ENCODE measurements at places on chromosomes 16 and 17.
A peak's percentile ranks its signal among the peaks of the same experiment; 100 is the strongest.

DNA sequence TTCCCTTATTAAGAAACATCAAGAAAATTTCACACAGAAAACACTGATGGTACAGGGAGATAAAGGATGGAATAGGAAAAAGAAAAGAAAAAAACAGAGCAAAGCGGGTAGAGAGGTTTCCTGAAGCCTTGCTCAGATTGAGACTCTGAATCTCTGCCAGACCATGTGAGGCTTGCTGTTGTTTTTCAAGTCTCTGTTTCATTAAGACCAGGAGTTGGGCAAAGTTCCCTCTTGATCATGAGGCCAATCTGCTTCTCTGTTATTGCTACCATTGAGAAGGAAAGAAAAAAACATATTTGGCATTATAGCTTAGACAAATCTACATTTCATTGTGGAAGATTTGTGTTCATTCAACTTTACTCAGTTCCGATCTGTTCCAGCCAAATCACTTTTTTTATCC is 201.6 kb upstream of the SOX9 start:
- DNase-seq, result no peak

DNA sequence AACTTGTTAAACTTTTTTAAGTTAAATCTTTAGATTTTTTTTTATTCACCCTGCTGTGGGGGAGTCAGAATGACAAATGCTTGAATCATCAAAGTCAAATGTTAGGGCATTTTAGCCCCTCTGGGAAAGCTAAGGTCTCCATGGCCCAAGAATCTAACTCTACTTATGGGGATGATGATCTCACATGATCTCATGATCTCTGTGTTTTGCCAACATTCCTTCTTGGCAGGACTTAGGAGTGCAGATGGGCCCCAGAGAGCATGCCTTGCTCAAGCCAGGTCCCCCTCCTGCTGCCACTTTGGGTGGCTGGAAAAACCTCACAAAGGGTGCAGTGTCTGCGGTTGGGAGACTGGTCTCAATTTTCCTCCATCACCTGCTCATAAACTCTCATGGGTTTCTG is 108.6 kb downstream of the PRKCB start:
- no peak for DNase-seq

GRCh38 chr17:38508570-38508950 is 80.3 kb downstream of the ARHGAP23 start:
- no peak for DNase-seq

GRCh38 chr16:88982286-88983084 is 5.5 kb upstream of the CBFA2T3 start:
- no peak for DNase-seq

DNA sequence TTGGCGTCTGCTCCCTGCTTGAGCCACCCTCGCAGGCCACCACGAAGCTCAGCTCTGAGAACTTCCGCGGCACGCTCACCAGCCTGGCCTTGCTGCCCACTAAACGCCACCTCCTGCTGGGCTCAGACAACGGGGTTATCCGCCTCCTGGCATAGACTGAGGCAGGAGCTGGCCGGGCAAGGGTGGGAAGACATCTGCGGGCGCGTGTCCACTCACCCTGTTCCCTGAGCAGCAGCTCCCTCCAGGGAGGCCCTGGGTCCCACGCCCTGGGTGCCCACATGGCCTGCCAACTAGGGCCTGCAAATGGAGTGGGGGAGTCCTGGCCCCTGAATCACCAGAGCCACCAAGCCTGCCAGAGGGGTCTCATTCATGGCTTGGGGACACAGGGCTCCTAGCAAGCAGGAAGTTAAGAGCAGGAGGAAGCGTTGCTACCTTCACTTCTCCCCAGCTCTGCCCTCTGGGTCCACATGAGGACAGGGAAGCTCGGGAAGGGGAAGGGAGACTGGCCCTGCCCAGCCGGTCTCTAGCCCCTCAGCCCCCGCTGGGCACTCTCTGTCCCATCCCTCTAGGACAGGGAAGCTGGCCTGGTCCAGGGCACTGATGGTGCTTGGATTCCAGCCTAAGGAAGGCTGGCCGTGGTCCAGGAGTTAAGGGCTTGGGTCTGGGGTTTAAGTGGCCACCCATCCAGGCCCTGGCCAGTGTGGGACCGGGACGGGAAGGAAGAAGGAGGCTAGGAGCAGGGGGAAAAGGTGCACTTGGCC is 5.0 kb upstream of the SERPINF2 start:
- DNase-seq, result no peak

- DNase-seq, result peak; percentile 64
Observed at GRCh38 chr16:69286941-69287713, 24.0 kb upstream of the VPS4A start.

DNA sequence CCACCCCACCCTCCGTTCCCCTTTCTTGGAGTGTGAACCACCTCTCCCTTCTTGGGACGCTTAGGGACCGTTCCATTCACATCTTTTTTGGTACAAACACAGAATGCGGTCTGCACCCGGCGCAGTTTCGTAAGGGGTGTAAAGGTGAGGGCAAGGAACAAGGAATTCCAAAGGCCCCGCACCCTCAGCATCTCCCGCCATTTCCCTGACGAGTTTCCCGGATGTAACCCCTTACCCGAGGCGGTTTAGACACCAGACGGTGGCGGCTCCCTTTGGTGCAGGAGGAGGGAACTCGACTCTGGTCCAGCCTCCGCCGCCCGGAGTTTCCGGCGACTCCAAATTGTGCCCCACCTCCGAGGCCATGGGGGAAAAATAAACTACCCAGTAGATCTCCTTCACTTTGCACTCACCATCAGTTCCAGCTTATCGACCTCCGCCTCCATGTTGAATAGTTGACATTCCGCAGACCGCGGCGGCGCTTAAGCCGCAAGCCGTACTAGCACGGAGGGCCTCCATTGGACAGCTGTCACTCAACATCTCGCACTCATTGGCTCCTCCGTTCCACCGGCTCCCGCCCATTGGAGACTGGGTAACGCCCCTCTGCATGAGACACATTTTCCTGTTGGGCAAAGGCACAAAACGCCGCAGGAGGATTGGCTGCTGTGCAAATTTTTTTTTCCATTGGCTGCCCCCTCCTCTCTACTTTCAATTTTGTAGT is at the start of gene SKA2:
Gene SKA2 (minus strand): TSS at position 466 of the 718 bp plus-strand sequence. CDS start 23 bp downstream, at position 443.
- no peak for DNase-seq

- DNase-seq, result no peak
Observed at GRCh38 chr16:27492588-27492979, 57.1 kb downstream of the GTF3C1 start.

- DNase-seq, result no peak
Observed at GRCh38 chr17:43373356-43373755, 25.4 kb upstream of the ARL4D start.

All from activated CD4-positive, alpha-beta T cell treated with anti-CD3 and anti-CD28 coated beads, Interleukin-2, Interleukin-4, amounts not matched to agents 100 ng/mL and 50 ng/mL, durations not matched to agents 16 hours and 8 hours (primary cell).